ENCODE measurements at places on chromosomes 11 and 22.

- no peak for DNase-seq
Measured at GRCh38 chr11:32113200-32113919, 22.5 kb downstream of the RCN1 start.

- no peak for DNase-seq
Measured at GRCh38 chr11:86446163-86446923, 71.7 kb downstream of the CCDC81 start.

DNA sequence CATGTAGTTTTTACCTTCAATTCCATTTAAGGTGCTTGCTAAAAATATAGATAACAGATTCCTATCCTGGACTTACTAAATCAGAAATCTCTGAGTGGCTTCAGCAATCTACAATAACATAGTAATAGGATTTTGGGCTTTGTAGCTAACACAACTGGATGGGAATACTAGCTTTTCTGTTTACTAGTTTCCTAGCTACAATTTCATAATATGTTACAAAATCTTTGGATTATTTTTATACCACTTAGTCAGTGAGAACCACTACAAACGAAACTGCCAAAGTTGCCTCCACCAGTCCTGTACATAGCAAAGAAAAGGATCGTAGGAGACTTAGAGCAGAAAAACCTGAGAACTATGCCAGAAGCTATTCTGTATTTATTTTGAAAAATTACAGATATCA lies 87.7 kb upstream of the ANO3 start:
- no peak for DNase-seq

- no peak for DNase-seq
Measured at GRCh38 chr11:27390318-27391295, 27.6 kb upstream of the CCDC34 start.

- no peak for DNase-seq
Measured at GRCh38 chr11:129968591-129969419, 33.8 kb downstream of the PRDM10 start.

GRCh38 chr11:63920939-63921417 lies 4.0 kb upstream of the RCOR2 start:
- DNase-seq, result no peak

GRCh38 chr11:27857588-27857987 lies 157.3 kb upstream of the BDNF start:
- DNase-seq, result no peak

DNA sequence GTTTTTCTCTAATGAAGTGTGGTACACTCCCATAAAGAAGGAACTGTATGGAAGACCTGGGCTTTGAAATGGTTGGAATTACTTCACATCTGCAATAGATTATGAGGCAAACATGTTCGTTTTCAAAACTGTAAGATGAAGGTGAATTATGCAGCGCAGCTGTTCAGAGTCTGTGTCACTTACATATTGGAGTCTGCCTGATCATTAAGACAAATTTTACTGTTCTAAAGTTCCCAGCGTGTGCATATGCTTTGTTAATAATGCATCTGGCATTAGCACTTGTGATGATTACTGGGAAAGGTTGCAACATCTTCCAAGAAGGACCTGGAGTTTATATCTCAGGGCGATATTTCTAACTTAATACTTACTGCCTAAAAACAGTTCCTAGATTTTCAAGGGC lies 255.2 kb upstream of the ZC3H12C start:
- DNase-seq, result no peak

- no peak for DNase-seq
Measured at GRCh38 chr11:82791779-82792178, 58.1 kb upstream of the FAM181B start.

DNA sequence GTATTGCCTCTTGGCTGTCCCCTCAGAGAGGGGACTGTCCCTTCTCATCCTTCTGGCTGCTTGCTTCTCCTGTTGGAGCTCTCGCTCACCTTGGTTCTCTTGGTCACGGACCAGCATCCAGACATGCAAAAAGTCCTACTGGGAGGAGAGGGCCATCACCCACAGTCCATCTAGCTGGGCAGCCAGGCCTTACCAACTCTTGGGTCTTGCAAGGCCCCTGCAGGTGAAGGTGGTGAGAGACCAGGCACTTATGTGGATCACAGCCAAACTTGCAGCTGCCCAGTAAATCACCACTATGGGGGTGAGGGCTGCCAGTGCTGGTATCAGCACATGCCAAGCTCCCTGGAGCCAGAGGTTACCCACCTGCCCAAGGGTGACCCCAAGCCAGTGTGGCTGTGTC lies 36.3 kb downstream of the KCNQ1OT1 start:
- DNase-seq, result no peak
